Lower lobe of right lung (tissue), 2 donors: ENCODE measurements at places on chromosomes 5 and 9. TPM values are rescaled to one million over a fixed set of nuclear protein-coding genes. Genes with fewer than 3 reads are reported as not detected.

DNA sequence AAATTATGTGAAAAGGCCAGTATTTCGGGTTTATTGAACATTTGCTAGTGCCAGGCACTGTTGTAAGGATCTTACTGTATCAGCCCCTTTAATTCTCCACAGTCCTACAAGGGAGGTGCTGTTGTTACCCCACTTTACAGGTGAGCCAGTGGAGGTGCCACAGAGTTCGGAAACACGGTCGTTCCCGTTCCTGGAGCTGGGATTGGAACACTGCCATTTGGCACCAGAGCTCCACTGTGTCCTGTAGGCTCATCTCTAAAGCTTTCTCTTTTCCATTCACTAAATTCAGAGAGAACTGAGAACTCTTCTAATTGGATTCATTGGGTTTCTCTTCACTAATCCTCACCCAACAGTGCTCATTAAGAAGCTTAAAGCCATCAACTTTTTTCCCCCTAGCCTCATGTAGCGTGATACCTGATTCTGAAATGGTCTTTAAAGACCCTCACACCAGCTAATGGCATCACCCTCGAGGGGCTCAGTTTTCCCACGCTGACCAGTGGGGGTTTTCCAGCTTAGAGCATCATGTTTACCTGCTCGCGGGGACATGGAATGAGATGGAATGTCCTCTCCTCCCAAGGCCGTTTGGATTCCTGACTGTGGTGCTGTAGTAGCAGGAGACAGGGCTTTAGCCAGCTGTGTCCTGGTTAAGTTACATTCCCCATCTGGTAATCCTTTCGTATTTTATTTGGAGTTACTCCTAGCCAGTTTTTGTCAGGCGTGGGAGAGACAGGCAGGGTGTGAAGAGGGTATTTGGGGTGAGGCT is 5.8 kb downstream of the ERGIC1 start:
- no peaks in the 10 kb centered on the region for H3K27me3 ChIP-seq
- H3K4me1 ChIP-seq = peaks cover 58% of the 10 kb centered on the region
- no peak overlapping the region for H3K27ac ChIP-seq
- DNase-seq = no peak

DNA sequence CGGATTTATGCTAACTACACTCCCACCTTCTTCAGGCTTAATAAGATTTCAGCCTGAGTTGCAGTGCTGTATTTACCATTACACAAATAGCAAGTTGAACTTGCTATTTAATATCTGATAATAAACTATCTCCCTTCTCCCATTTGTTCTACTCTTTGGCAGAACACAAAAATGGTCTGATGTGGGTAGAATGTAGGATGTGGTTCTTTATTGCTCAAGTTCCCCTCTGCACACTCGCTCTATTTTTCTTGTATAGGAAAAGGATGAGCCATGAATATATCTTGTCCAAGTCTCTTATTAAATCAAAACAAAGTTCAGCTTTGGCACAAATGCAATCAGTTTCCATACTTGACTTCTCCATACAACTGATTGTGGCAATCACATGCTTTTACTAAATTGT is 37.2 kb upstream of the KIF2A start:
- no peaks in the 10 kb centered on the region for H3K36me3 ChIP-seq
- H3K27ac ChIP-seq = no peak overlapping the region
- no peak for DNase-seq

GRCh38 chr5:108420158-108420557 is 38.3 kb upstream of the FBXL17 start:
- DNase-seq = no peak
- H3K27me3 ChIP-seq = no peaks in the 10 kb centered on the region
- H3K4me1 ChIP-seq = no peaks in the 10 kb centered on the region
- no peaks in the 10 kb centered on the region for H3K36me3 ChIP-seq

DNA sequence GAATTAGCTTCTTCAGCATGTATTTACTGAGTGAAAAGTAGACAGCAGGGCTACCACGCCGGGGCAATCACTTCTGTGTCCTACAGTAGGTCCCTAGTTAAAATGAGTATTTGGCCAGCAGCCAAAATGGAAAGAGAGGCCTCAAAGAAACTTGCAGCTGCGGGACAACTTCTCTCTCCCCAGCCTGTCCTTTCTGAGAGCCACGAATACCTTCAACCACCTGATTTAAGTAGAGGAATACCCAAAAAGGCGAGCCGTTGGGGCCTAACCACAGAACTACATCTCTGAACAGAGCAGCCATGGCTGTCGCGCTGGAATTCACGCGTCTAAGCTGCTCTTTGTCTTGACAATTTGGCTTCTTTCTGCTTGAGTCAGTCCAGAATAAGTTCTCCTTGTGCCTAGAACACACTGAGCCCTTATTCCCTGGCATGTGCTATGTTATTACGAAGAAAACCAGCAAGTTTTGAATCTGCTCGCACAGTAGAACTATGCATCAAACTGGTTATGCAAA is 43.8 kb upstream of the GOLPH3 start:
- H3K27me3 ChIP-seq = no peaks in the 10 kb centered on the region
- no peak overlapping the region for H3K27ac ChIP-seq
- H3K36me3 ChIP-seq = no peaks in the 10 kb centered on the region
- no peaks in the 10 kb centered on the region for H3K4me1 ChIP-seq

DNA sequence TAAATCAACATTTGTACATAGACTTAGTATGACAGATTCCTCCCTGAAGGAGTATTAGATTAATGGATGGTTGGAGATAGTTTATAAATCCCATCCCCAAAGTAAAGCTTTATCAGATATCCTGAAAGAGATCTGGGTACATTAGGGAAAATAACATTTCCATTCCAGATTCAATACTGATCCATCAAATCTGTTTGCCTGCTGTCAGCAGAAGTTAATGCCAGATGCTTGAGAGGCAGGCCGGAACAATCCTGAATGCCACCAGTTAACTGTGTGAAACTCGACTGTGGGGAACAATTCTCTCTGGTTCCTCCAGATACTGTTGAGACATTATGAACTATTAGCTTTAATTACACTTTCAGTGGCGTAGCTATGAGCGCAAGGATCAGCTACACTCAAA is 1166.8 kb downstream of the MAT2B start:
- no peak overlapping the region for H3K4me3 ChIP-seq

Gene CKMT2
- 1.4 TPM for total RNA-seq

Gene NR4A3
- total RNA-seq = 1.7 TPM
